ENCODE measurements at places on chromosomes 7 and 10. TPM values are rescaled to one million over a fixed set of nuclear protein-coding genes. Genes with fewer than 3 reads are reported as not detected.

Gene CACNB2
- total RNA-seq: 2.8 TPM

Gene FGFR2
- 59.4 TPM for total RNA-seq

- no peak overlapping the region for H3K27ac ChIP-seq
- H3K36me3 ChIP-seq: no peaks in the 10 kb centered on the region
- DNase-seq: no peak
- no peaks in the 10 kb centered on the region for H3K4me1 ChIP-seq
Measured at GRCh38 chr7:46369933-46370654, 449.0 kb upstream of the IGFBP3 start.

DNA sequence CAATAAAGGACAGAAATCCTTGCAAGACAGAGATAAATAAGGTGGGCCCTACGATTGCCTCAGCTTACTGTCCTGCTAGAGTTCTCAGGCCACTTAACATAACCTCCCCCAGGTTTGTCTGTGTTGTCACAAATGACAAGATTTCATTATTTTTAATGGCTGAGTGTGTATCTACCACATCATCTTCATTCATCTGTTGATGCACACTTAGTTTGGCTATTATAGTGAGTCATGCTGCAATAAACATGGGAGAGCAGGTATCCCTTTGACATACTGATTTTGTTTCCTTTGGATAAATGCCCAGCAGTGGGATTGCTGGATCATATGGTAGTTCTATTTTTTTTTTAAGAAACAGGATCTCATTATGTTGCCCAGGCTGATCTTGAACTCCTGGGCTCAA is 60.6 kb downstream of the PRTFDC1 start:
- H3K4me3 ChIP-seq: no peak overlapping the region
- no peaks in the 10 kb centered on the region for H3K27me3 ChIP-seq
- no peak for DNase-seq
- H3K4me1 ChIP-seq: no peaks in the 10 kb centered on the region
- H3K27ac ChIP-seq: no peak overlapping the region
- H3K36me3 ChIP-seq: no peaks in the 10 kb centered on the region

Data from kidney (tissue), 22 donors.